ENCODE measurements at places on chromosomes 3 and 15.
A peak's percentile ranks its signal among the peaks of the same experiment; 100 is the strongest.

- no peak for DNase-seq
Measured at GRCh38 chr3:28906561-28907310, 374.1 kb upstream of the RBMS3 start.

- DNase-seq = no peak
Measured at GRCh38 chr3:45181496-45181895, 35.3 kb upstream of the CDCP1 start.

DNA sequence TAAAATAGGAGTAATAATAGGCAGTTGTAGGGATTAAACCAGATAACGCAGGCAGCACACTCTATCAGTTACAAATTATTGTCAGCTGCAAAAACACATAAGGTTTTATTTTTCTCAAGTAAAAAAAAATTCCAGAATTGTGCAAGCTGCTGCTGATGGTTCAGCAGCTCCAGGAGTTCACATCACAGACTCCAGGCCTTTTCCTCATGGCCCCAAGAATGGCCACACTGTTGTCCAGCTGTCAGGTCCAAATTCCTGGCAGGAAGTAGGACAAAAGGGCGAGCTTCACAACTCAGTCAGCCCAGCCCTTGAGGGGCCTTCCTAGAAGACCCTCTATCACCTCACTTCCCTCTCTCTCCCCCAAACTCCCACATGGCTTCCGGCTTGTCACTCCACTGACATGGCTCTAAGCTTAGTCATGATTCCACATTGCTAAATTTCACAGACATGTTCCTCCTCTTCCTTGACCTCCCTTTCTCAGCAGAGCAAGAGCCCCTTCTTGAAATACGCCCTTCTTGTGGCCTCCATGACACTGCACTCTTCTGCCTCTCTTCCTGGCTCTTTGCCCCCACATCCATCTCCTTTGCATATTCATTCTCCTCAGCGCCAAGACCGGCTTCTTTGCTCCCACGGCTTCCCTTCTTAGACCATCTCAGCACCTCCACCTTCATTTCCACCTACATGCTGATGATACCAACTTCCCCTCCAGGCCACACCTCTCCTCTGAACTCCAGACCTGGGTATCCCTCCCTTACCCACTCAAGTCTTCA is 27.4 kb upstream of the FAM174B start:
- no peak for DNase-seq

DNA sequence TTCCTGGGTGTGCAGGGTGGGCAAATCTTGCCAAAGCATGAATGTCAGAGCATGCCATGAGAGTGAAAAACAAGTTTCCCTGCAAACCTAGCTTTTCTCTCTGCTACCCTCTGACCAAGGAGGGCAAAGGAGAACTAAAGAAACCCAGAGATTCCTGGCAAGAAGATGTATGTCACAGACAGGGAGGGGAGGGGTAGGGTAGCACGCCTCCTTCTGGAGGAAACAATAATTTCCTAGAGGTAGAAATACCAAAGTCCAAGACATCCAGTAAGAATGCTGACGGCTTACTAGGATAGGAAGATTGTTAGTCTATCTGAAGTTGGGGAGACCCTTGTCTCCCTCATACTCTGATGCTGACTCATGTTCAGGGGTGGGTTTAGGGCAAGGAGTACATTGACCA is 203.9 kb downstream of the NR1D2 start:
- no peak for DNase-seq

GRCh38 chr3:115208066-115208750 is 61.1 kb upstream of the ZBTB20 start:
- no peak for DNase-seq

- DNase-seq = peak; percentile 97
Measured at GRCh38 chr3:49689046-49689907, at the start of the genes MST1 and RNF123. Gene MST1, minus strand, starts transcription at chr3:49689474. Its CDS starts 783 bp downstream, at chr3:49688691. Gene RNF123, plus strand, starts transcription at chr3:49689557. Its CDS starts 1,609 bp downstream, at chr3:49691166.

Measured in astrocyte of the hippocampus (primary cell).